ENCODE measurements at places on chromosomes 1 and 21. TPM values are rescaled to one million over a fixed set of nuclear protein-coding genes. Genes with fewer than 3 reads are reported as not detected.

FCRL6 gene
- total RNA-seq = not detected

LCE1B gene
- total RNA-seq = not detected

NMNAT2 gene
- total RNA-seq = 5.2 TPM

SARS1 gene
- 270 TPM for total RNA-seq

CD1B gene
- not detected for total RNA-seq

PGLYRP3 gene
- total RNA-seq = not detected

PROK1 gene
- not detected for total RNA-seq

PRAMEF10 gene
- total RNA-seq = not detected

GBP5 gene
- total RNA-seq = not detected

UBXN10 gene
- 0.73 TPM for total RNA-seq

NR5A2 gene
- total RNA-seq = 13.2 TPM

MEX3A gene
- 65.2 TPM for total RNA-seq

NPL gene
- 8.1 TPM for total RNA-seq

CLDN17 gene
- not detected for total RNA-seq

COL8A2 gene
- total RNA-seq = 1.6 TPM

ZNF436 gene
- total RNA-seq = 3.2 TPM

TDRKH gene
- 20.9 TPM for total RNA-seq

RGS4 gene
- total RNA-seq = 1.0 TPM

DAB1 gene
- 14.3 TPM for total RNA-seq

TMEM51 gene
- total RNA-seq = 11.9 TPM

SAMD13 gene
- total RNA-seq = 3.1 TPM

GUCA2A gene
- total RNA-seq = not detected

TRIM63 gene
- 0.11 TPM for total RNA-seq

TIE1 gene
- total RNA-seq = 2.6 TPM

MPL gene
- 0.48 TPM for total RNA-seq

KDF1 gene
- total RNA-seq = 14.6 TPM

PTP4A2 gene
- 444 TPM for total RNA-seq

CNTN2 gene
- total RNA-seq = not detected

ASPM gene
- total RNA-seq = 48.3 TPM

FMO2 gene
- 0.03 TPM for total RNA-seq

KRTAP19-1 gene
- total RNA-seq = not detected

PAX7 gene
- 0.30 TPM for total RNA-seq

CFAP57 gene
- 0.14 TPM for total RNA-seq

SEC16B gene
- 0.87 TPM for total RNA-seq

KIAA1614 gene
- total RNA-seq = 1.1 TPM

PALMD gene
- not detected for total RNA-seq

EFNA3 gene
- total RNA-seq = 17.5 TPM

TEX38 gene
- not detected for total RNA-seq

DDAH1 gene
- 33.3 TPM for total RNA-seq

OR2T29 gene
- not detected for total RNA-seq

FALEC gene
- 2.6 TPM for total RNA-seq

OR2G6 gene
- not detected for total RNA-seq

INSRR gene
- not detected for total RNA-seq

LAD1 gene
- total RNA-seq = 4.5 TPM

DPT gene
- total RNA-seq = not detected

TMEM240 gene
- total RNA-seq = 13.6 TPM

KPRP gene
- not detected for total RNA-seq

OR2W3 gene
- total RNA-seq = not detected

ACKR1 gene
- not detected for total RNA-seq

All from H7 (cell line).